Activated T-cell treated with anti-CD3 and anti-CD28 coated beads for 24 hours (primary cell): ENCODE measurements at places on chromosomes 2 and 18.

- DNase-seq: no peak
These were observed 417.6 kb downstream of the SOX11 start for GRCh38 chr2:6109831-6110230.

DNA sequence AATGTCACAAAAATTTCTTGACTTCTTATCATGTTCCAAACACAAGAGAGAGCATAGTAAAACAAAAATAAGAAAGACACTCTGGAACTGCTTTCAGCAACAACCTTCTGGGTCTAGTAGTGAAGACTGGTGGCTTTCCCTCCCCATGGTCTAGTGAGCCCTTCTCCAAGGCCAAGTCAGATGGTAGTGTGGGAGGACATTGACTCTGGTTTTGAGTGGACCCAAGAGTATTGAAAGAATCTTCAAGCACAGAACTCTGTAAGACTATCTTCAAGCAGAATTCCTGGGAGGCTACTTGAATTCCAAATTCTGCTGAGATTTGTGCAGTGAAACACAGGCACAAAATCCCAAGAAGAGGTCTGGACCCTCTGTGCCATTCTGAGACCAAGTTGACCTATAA, 21.1 kb downstream of the ANTXR1 start:
- DNase-seq: no peak

GRCh38 chr2:64937687-64938491, 51.3 kb upstream of the SLC1A4 start:
- no peak for DNase-seq

- no peak for DNase-seq
These were observed 276 bp downstream of the NFE2L2 start for GRCh38 chr2:177264209-177264692.

DNA sequence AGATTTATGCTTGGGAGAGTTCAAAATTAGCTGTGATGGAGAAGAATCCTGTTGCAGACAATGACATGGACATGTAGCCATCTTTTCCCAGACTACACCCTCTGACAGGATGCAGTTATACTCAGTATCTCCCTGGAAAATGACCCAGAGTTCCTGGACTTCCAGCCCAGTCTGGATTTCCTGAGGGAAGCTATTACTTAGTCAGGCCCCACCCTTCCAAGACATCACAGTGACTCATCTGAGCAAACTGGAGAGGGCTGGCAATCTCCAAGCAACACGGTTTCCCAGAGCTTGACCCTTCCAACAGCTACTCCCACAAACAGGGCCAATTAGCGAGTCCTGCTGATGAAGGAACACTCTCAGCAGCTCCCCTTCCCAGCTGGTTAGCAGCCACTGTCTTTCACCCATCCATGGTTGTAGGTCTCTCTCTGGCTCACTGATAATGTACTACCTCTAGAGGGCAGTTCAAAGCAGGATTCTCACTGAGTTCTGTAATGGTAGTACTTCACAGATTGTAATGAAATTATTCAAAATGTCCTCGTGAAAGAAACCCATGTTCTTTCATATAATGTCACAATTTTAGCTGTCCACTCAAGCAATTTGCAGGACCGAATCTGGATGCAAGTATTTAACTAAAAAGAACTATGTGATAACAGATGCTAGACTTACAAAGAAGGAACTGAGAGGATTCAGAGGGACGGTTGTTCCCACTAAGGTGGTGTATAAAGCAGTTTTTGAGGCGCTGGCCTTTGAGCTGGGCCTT, 110.2 kb downstream of the MDH1 start:
- no peak for DNase-seq

- DNase-seq: no peak
These were observed 422.0 kb downstream of the GALR1 start for GRCh38 chr18:77671456-77672167.

GRCh38 chr18:31647127-31647753, 37.1 kb downstream of the B4GALT6 start:
- no peak for DNase-seq

DNA sequence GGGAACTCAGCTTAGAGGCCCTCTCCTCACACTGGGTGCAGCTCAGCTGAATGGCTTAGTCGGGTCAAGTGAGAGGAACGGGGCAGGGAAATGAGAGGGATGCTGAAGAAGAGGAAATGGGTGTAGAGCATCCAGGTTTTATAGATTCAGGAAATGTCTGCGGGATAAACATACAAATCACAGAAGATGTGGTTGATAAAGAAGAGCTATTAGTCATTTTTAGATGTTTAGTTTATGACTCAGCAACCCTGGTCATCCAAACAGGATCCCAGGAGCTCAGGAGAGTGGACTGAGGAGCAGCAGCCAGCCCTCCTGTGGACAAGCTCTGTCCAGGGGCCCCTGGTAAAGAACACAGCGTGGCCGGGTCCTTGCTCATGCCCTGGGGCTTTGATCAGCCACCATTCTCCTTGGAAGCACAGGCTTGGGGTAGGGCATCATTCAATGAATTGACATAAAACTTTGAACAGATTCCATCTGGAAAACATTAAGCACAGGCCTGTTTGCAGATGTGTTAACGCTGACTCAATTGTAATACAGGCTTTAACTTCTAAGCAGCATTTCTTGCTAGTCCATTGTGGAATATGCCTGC, 83.0 kb downstream of the NPAS2 start:
- no peak for DNase-seq

GRCh38 chr2:203200866-203201265, 38.0 kb upstream of the CYP20A1 start:
- no peak for DNase-seq

- no peak for DNase-seq
These were observed 138.0 kb upstream of the GPC1 start for GRCh38 chr2:240297256-240298116.

GRCh38 chr2:174344716-174345461, 10.1 kb downstream of the SP9 start:
- DNase-seq: no peak

DNA sequence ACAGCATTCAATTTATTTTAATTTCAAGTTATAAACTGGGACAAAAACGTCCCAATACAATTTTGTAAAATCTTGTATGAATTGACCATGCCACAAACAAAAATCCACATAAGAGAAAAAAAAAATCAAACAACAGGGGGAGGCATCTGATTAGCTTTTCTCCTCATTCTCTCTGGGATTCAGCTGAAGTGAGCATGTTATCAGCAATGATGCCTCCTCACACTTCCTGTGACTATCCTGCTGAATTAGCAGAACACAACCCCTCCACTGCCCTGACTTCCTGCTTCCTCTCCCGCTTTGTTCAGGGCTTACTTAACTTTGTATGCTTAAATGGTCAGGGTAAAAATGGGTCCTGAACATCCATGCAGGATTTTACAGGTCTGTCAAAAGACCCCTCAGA, 132.2 kb upstream of the ITGB6 start:
- DNase-seq: no peak

- no peak for DNase-seq
These were observed 16.7 kb upstream of the MC4R start for GRCh38 chr18:60389314-60389713.

GRCh38 chr2:37771600-37772088, 100.2 kb upstream of the CDC42EP3 start:
- DNase-seq: no peak

DNA sequence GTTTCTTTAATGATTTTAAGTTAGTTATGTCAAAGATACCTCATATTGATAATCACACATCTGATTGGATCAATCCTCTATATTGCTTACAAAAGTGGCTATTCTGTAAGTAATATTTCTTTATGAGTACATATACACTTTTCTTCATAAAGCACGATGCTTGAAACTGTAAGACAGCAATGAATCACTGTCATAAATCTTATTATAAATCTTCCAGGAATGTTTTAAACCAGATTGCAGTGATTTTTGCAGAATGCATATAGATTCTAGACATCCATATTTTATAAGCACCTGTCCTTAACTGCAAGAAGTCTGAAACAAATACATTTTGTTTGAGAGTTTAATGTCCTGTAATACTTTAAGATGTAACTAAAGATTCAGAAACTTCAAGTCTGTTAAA, 367.0 kb upstream of the FANCL start:
- DNase-seq: no peak

DNA sequence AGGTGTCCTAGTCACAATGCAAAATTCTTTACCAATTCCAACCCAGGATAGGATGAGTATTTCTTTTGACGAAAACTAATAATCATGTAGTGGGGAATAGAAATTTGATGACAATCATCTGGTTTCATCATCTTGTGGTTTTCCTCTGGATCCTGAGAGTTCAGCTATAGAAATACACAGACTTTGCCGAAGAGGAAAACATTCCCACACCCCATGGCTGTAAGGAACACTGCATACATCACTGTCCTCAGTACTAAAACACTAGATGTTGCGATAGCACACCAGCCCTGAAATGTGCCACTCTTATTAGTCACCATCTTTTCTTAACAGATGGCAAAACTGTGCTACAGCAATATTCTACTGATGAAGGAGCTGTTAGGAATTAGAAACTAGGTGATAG, 29.4 kb downstream of the CERKL start:
- DNase-seq: no peak

GRCh38 chr2:38591152-38591551, 11.6 kb downstream of the HNRNPLL start:
- no peak for DNase-seq

- no peak for DNase-seq
These were observed 67.8 kb downstream of the STK39 start for GRCh38 chr2:168179592-168179991.

- no peak for DNase-seq
These were observed 171.0 kb downstream of the OSR1 start for GRCh38 chr2:19187323-19188020.
